Neural progenitor cell (in vitro differentiated cells): ENCODE measurements at places on chromosomes 6 and 20. TPM values are rescaled to one million over a fixed set of nuclear protein-coding genes. Genes with fewer than 3 reads are reported as not detected.

- DNase-seq = no peak
Measured at GRCh38 chr6:30041821-30042220, 19.2 kb upstream of the POLR1H start.

DNA sequence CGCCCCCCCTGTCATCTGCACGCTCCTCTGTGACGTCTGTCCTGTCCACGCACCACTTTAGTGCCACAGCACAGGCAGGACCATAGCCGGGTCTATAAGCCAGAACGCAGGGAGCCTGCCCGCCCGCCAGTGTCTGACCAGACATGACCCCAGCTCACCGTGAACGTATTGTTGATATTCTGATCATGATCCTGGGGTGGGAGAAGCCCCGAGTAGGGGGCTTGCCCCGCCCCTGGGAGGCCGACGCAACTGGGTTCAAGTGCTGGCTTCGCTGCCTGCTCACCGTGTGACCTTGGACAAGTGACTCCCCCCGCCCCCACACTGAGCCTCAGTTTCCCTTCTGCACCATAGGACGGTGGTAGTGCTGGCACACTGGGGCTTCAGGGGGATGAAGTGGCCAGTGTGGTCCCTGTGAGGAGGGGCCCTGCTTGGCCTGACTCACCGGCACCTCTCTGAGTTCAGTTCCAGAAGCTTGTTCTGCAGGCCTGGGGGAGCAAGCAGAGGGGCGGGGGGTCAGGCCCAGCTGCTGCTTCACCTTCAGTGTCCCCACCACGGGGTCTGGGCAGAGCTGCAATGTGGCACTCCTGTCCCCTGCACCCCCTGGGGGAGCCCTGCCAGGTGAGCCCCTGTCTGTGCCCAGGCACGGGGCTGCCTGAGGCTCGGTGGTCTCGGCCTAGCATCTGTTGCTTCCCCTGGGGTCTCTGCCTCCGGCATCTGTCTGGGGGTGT lies 9.2 kb downstream of the RBBP8NL start:
- no peak for DNase-seq

The TOX2 gene
- 1.8 TPM in 1 of 2 replicates, not detected in the other for total RNA-seq

The GABRR1 gene
- not detected in 2 replicates for total RNA-seq

The SDC4 gene
- total RNA-seq = 19.3 and 27.6 TPM in 2 replicates

DNA sequence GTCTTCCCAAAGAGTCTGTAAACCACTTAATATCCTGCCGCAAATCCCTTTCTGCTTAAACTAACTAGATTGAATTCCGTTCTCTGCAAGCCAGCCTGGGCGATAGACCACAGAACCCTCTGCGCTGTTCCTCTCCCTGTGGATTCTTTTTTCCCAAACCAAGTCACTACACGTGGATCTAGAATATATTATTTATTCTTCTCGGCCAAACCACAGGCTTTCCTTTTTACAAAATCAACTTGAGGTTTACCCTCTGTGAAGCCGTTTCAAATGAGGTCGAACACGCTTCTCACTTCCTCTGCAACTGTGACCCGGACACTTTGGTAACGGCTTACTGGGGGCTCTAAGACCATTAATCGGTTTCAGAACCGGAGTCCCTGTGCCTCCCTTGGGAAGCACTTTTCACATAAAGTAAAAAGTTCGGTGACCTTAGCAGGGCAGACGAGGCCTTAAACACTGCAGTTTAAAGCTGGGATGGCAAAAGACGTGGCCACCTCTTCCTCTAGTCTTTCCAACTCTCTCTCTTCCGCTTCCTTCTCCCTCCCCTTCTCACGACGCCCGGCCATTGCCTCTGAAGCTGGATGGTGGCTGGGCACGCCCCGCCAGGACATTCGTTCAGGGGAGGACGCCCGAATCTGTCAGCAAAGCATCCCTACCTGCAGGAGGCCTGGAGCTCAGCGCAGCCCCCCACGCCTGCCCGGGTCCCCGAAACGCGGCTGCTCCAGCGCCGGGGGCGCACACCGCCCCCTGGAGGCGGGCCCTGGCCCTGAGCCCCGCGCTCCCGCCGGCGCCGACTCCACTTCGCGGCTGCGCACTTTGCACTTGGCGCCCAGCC lies 55.0 kb upstream of the FOXC1 start:
- DNase-seq = peak; percentile 78

GRCh38 chr20:6665621-6666355 lies 101.7 kb upstream of the BMP2 start:
- DNase-seq = no peak

The PRR3 gene
- total RNA-seq = 13.7 and 18.6 TPM in 2 replicates

- no peak for DNase-seq
Measured at GRCh38 chr6:27726619-27727023, 185.6 kb downstream of the OR2B2 start.

GRCh38 chr6:122666418-122666817 lies 56.2 kb downstream of the PKIB start:
- no peak for DNase-seq

DNA sequence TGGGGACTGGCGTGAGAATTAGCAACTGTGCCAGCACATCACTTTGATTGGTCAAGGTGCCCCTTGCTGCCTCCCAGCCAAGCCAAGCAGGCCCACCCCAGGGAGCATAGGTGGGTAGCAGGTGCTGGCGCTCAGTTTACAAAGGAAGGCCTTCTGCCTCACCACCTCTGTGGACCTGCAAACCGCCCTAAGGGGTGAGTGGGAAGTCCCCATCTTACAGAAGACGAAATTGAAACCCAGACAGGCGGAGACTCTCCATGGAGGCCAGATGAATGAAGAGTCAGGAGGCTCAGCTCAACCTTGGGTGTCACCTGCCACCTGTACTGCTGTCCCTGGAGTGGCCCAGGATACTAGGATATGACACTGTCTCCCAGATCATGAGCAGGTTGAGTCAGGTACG lies 21.5 kb upstream of the MAS1L start:
- no peak for DNase-seq

- no peak for DNase-seq
Measured at GRCh38 chr20:35166242-35166830, 5.5 kb upstream of the PROCR start.

The PDE10A gene
- 11.9 and 17.3 TPM in 2 replicates for total RNA-seq

The LY6G5C gene
- 0.09 TPM in 1 of 2 replicates, not detected in the other for total RNA-seq

The PACRG gene
- 0.30 and 0.37 TPM in 2 replicates for total RNA-seq

GRCh38 chr20:5469111-5469510 lies 152.4 kb upstream of the PROKR2 start:
- DNase-seq = no peak

DNA sequence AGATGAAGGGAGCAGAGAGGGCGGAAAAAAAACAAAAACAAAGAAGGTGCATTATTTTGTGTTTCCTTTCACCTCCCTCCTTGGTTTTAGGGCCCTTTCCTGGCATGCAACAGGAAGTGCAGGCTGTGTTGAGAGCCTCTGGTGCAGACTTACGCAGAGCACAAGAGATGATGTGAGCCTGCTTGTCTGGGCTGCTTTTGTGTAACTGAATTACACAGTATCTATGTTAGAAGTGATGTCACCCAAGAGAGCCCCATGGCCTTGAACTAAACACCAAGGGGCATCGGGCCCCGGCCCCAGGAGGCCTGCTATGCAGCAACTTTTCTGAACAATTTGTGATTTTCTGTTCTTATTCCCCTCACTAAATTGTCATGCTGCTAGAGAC lies 25.5 kb downstream of the GNAS start:
- no peak for DNase-seq

The LTB gene
- 0.15 TPM in 1 of 2 replicates, not detected in the other for total RNA-seq

- DNase-seq = no peak
Measured at GRCh38 chr20:52676283-52676995, 295.7 kb upstream of the TSHZ2 start.

The SLC35D3 gene
- total RNA-seq = 0.58 TPM in 1 of 2 replicates, not detected in the other

DNA sequence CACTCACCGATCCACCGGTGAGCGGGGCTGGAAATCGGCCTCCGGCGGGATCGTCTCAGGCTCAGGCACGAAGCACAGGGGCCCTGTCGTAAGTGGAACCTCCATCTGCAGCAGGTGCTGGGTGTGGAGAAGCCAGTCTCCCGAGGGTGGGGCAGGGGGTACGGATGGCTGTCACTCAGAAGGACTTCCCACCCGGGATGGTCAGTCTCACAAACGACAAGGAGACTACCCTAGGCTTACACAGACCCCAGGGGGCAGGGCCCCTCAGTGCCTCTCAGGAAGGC lies 27.8 kb downstream of the YTHDF1 start:
- DNase-seq = no peak

The KHDC1 gene
- total RNA-seq = 7.0 and 13.2 TPM in 2 replicates

The PSORS1C1 gene
- total RNA-seq = not detected in 2 replicates

DNA sequence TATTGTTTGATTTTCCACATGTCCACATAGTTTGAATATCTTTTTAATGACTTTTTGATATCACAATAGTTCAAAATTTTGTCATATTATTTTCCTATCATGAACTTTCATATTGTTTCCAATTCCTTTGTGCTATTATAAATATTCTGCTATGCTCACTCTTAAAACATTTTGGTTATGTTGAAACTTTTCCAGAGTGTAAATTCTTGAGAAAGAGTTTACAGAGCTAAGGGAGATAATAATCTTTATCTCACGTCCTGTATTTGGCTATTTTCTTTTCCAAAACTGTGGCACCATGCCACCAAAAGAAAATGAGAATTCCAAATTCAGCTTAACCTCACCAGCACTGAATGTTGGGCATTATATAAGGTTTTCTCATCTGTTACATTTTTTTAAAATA lies 210.9 kb downstream of the TFAP2B start:
- DNase-seq = no peak

The PGK2 gene
- not detected in 2 replicates for total RNA-seq

The NR2E1 gene
- 0.25 and 1.0 TPM in 2 replicates for total RNA-seq

The RRAGD gene
- total RNA-seq = 18.6 and 20.7 TPM in 2 replicates

The CENPW gene
- 23.7 and 47.5 TPM in 2 replicates for total RNA-seq

- DNase-seq = no peak
Measured at GRCh38 chr20:5135363-5136012, 8.7 kb downstream of the CDS2 start.
